ENCODE measurements at places on chromosomes 4 and X. TPM values are rescaled to one million over a fixed set of nuclear protein-coding genes. Genes with fewer than 3 reads are reported as not detected.

The CPE gene
- 1.9 TPM for total RNA-seq

The CENPVL3 gene
- total RNA-seq: not detected

The AVPR2 gene
- total RNA-seq: not detected

The SSX2B gene
- total RNA-seq: not detected

The SUPT20HL1 gene
- total RNA-seq: not detected

The VEGFC gene
- 14.3 TPM for total RNA-seq

The CXCL6 gene
- 1.2 TPM for total RNA-seq

All from endothelial cell of coronary artery (primary cell).